ENCODE measurements at places on chromosomes 1 and 21. TPM values are rescaled to one million over a fixed set of nuclear protein-coding genes. Genes with fewer than 3 reads are reported as not detected.

Gene LRRN2
- total RNA-seq, result not detected

DNA sequence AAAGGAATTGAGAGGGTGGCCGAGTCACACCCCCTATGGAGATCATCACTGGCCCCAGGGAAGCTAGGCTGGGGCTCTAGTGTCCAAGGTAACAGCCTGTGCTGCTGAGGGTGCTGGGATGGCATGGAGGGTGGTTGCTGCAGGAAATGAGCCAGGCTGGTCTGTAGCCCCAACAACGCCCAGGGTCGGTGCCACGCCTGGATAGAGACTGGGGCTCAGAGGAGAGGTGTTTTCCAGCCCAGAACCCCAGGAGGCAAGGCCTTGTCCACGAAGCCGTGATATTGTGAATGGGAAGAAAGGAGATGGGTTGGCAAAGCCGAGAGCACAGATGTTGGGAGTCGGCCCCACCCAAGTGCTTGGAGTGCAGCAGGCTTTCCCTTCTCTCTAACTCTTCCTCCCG is 68.9 kb upstream of the ACTRT2 start:
- no peak for DNase-seq

Gene AADACL4
- not detected for total RNA-seq

Gene SFN
- 103 TPM for total RNA-seq

Gene FBLIM1
- 25.6 TPM for total RNA-seq

Data from Calu3 (cell line).